GM23338 (cell line): ENCODE measurements at places on chromosomes 11 and 22. TPM values are rescaled to one million over a fixed set of nuclear protein-coding genes. Genes with fewer than 3 reads are reported as not detected.

TREH gene
- 0.24 and 0.36 TPM in 2 replicates for polyA plus RNA-seq

DNA sequence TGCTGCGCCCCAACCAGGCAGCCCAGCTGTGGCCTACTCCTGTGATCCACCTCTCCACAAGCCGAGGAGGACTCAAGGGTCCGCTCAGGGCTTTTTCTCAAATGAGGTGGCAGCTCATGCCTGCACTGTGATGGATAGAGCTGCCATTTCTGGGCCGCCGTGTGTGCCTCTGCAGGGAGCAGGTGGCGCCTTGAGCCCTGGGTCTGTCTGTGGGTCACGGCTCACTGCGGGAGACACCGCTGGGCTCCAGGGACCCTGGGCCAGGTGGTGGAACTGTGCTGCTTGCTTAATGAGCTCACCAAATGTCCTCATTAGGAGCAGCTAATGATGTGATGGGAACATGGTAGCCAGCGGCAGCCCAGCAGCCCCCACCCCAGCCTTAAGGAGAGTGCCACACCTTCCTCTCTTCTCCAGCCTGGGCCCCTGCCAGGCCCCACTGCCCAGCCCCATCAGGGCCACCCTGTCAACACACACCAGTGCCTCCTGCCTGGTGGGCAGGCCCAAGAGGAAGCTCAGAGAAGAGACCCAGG, 50.8 kb downstream of the DHCR7 start:
- no peaks in the 10 kb centered on the region for H3K36me3 ChIP-seq
- no peak for DNase-seq
- H3K27me3 ChIP-seq = no peaks in the 10 kb centered on the region
- H3K4me3 ChIP-seq = no peak overlapping the region
- H3K4me1 ChIP-seq = no peaks in the 10 kb centered on the region

MUC5AC gene
- not detected in 2 replicates for polyA plus RNA-seq

OR51E2 gene
- polyA plus RNA-seq = not detected in 2 replicates

- H3K36me3 ChIP-seq = no peaks in the 10 kb centered on the region
- no peak overlapping the region for H3K27ac ChIP-seq
- no peak overlapping the region for H3K4me3 ChIP-seq
- H3K27me3 ChIP-seq = no peaks in the 10 kb centered on the region
- DNase-seq = no peak
Measured at GRCh38 chr11:26901162-26901561, 92.8 kb upstream of the FIBIN start.

- peaks cover 25% of the 10 kb centered on the region for H3K4me1 ChIP-seq
- no peak overlapping the region for H3K27ac ChIP-seq
- no peak overlapping the region for H3K4me3 ChIP-seq
- DNase-seq = no peak
Measured at GRCh38 chr11:35990816-35991215, 47.0 kb downstream of the LDLRAD3 start.
